ENCODE measurements at places on chromosomes 3 and 15.

- no peak for DNase-seq
Measured at GRCh38 chr3:127212231-127212630, 19.3 kb downstream of the PRR23E start.

- no peak for DNase-seq
Measured at GRCh38 chr15:57165992-57166391, 210.3 kb upstream of the CGNL1 start.

- no peak for DNase-seq
Measured at GRCh38 chr15:87523516-87523915, 733.0 kb downstream of the NTRK3 start.

- peak; percentile 2 for DNase-seq
Measured at GRCh38 chr3:71763426-71763825, 9.8 kb downstream of the GPR27 start.

GRCh38 chr15:89057506-89058133 is 30.6 kb upstream of the ABHD2 start:
- peak; percentile 73 for DNase-seq

GRCh38 chr3:177356113-177356512 is 158.8 kb upstream of the TBL1XR1 start:
- no peak for DNase-seq

DNA sequence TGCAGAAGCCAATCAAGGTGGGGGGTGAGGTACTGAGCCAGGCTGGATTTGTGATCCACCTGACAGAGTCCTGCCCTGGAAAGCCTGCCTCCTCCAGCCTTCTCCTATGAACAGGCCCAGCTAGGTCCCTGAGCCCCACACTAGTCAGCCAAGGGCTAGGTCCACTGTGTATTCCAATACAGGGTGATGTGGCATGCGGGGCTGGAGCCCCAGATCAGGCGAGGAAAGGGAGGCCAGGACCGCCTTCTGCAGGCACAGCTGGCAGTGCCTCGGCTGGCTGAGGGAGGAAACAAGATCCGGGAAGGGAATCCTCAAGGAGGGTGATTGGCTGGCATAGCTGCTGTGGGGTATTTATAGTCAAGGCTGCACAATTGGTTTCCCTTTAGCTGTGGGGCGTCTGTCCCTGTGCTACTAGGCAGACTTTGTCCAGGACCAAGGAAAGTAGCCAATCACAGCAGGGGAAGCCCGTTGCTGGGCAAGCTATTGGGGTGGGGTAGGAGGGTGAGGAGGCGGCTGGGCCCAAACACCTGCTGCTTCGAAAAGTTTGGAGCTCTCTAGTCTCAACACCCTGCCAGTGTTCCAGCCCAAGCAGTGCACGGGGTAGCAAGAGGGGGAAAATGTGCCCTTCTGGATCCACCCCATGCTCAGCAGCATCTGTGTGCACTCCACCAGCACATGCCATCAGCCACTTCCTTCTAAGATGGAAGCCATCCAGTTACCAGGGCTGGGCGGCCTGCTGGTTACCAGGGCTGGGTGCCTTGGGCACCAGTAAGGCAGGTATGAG is 5.9 kb downstream of the KY start:
- DNase-seq, result peak; percentile 67

DNA sequence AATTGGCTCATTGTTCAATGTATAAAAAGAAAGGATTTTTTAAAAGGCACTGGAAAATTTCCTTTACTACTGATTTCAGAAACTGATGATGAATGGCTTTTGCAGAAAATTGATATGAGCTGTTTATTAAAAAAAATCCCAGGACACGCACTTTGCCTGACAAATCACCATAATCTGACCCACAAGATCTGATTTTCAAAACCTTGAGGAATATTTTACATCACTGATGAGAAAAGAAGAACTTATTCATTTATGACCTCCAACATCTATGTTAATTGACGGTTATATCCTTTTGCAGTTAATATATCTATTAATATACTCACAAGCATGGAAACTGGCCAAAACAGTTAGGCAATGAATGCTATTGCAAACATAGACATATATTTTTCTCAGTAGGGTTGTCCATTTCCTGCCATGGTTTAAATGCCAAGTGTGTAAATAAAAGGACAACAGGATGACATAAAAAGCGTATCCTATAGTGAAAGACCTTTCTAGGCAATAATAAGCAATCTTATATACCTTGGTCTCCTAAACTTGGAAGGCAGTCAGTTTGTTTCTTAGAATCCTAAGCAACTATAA is 109.7 kb upstream of the SLC7A14 start:
- DNase-seq, result no peak

- no peak for DNase-seq
Measured at GRCh38 chr3:197368821-197369220, 70.4 kb upstream of the DLG1 start.

- no peak for DNase-seq
Measured at GRCh38 chr3:148005456-148005855, 596.3 kb downstream of the ZIC1 start.

GRCh38 chr3:178275311-178275710 is 260.9 kb upstream of the KCNMB2 start:
- DNase-seq, result no peak

GRCh38 chr3:100370756-100371155 is 30.1 kb downstream of the TOMM70 start:
- no peak for DNase-seq

GRCh38 chr3:172711454-172711795 is 558 bp upstream of the NCEH1 start:
- peak; percentile 49 for DNase-seq

DNA sequence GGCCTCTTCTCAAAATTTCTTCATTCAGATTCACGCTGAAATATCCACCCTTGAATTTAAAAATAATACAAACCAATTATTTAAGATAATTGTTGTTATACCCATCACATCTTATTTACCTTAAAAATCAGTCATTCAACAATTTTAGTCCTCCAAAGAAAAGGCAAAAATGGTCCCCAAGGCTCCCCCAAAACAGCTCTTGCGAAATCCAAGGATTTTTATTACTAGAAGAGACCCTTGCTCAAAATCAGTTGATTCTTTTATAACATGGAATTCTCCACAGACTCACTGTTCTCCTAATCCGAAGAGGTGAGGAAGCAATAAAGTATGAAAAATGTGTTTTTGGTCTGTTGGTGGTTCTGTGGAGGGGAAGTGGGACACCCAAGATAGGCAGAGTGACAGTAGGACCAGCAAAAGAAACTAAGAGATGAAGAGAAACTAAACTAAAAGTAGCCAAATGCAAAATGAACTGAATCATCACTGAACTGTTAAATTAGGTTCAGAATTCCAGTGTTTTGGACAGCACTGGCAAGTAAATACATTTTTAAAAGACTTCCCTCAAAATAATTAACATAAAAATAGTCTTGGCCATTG is 19.1 kb upstream of the PLCH1 start:
- no peak for DNase-seq

DNA sequence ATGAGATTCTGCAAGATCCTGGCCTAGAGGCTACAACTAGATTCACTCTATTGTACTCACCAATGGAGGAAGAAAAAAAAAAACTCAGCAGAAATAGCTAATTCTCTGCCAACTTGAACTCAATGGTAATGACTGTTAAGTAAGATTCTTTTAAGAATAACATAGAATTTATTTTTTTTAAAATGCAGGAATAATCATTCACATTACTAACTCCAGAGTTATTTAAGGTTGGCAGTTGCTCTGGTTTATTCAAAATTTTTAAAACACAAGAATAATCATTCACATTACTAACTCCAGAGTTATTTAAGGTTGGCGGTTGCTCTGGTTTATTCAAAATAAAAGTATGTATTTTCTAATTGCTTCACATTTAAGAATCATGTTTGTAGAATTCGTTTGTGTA is 1071.9 kb downstream of the IGSF11 start:
- DNase-seq, result no peak

All from NCI-H82 (cell line).